ENCODE measurements at places on chromosomes 6 and 20.

DNA sequence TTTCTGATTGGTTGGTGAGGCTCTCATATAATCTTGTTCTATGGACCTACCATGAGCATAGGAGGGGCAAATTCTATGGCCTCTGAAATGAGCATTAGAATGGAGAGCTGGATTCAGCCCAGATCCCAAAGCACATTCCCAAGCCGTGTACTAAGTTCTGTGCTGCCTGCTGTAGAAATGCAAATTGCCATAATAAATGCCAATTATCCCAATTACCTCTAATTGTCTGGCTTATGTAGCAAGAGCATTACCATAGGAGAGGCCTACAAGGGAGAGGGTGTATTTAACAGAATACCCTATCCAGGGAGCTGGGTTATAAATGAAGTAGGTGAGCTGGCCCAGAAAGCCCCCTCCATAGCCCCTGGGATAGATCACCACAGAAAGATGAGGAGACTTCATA lies 126.8 kb downstream of the LRFN2 start:
- no peak for DNase-seq

- DNase-seq: no peak
Observed at GRCh38 chr6:105644073-105644489, 241.2 kb upstream of the PREP start.

- no peak for DNase-seq
Observed at GRCh38 chr6:78340755-78341154, 526.6 kb upstream of the IRAK1BP1 start.

GRCh38 chr20:1469306-1469905 lies 2.8 kb upstream of the NSFL1C start:
- DNase-seq: no peak

DNA sequence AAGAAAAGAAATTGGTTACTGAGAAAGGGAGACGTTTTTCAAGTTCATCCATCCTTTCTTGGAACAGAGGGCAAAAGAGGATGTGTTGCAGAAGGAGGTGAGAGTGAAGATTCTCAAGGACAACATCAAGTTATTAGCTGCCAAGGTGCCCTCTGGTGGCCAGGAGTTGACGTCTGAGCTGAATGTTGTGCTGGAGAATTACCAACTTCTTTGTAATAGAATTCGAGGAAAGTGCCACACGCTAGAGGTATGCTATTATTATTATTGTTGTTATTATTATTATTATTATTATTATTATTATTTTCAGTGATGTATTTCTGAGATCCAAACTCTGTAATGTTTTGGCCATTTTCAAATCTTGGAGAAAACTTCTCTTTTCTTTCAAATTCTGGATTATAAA lies 197.0 kb downstream of the UTRN start:
- DNase-seq: peak; percentile 74

DNA sequence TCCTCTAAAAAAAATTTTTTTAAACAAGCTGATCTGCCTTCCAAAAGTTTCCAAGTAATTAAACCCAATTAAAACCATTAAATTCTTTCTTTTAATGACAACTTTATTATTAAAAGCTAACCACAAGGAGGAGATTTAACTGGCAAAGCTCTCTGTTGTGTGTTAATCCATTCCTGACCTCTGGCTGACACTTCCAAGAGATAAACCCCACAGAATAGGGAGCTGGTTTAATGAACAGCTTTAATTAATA lies 230.8 kb downstream of the EYA2 start:
- no peak for DNase-seq

GRCh38 chr6:25617997-25618396 lies 34.0 kb upstream of the SCGN start:
- DNase-seq: no peak

GRCh38 chr6:11795403-11795802 lies 16.8 kb upstream of the ADTRP start:
- no peak for DNase-seq

- DNase-seq: peak; percentile 23
Observed at GRCh38 chr20:34300809-34301586, 2.2 kb downstream of the AHCY start.

DNA sequence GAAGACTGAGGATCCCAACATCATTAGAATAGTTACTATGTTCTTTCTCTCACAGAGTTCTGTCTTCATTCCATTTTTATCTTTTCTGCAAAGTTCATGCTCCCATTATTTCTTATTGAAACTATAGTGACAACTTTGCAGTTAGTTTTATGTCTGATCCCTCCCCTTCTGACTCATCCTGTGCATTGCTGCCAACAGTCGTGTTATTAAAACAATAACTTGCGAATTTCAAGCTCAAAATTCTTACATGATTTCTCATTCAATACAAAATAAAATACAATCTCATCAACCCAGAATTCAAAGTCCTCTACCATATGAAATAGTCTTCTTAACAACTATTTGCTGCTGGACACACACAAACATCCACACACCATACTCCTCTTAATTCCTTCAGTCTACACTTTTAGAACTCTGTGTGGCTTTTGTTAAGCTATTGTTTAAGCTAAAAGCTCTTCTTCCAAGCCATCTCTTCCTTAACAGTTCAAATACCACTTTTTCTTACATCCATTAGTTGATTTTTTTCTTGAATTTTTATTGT lies 261.4 kb upstream of the IRAK1BP1 start:
- no peak for DNase-seq

DNA sequence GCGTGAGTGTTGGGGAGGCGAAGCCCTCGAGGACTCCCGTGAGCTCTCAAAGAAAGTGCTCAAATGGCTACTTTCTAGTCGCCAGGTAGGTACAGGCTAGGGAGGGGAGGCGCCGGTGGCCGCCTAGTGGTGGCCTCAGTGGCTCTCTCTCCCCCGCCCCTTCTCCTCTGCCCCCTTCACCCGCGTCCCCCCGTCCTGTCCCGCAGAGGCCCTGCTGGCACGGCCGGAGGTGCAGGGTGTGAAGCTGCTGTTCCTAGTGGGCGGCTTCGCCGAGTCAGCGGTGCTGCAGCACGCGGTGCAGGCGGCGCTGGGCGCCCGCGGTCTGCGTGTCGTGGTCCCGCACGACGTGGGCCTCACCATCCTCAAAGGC lies 16.3 kb downstream of the ADISSP start:
- DNase-seq: no peak

DNA sequence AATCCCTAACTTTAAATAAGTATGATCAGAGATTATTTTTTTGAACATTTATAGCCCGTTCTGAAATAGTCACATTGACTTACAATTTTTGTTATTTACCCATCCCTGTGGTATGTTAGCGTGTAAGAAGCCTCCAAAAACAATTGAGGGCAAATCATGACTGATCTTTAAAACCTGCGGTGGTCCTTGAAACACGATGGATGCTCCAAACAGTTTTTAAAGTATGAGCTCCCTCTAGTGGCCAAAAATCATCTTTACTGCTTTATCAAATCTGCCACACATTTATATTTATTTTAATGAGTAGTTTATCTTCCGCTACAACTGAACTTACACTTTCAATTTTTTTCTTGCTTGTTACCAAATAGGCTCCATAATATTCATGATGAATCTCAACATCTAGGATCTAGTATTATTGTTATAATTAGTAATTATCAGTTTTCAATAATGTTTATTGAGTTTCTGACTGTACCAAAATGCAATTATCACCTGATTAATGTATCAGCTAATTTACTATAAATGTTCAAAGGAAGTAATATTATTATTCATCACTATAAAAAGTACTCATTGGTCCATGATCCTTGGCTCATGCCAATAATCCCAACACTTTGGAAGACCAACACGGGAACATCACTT lies 52.2 kb downstream of the MARCKS start:
- no peak for DNase-seq

- DNase-seq: no peak
Observed at GRCh38 chr20:38664284-38664683, 60.0 kb upstream of the SLC32A1 start.

GRCh38 chr6:23228439-23229024 lies 659.2 kb downstream of the HDGFL1 start:
- no peak for DNase-seq

DNA sequence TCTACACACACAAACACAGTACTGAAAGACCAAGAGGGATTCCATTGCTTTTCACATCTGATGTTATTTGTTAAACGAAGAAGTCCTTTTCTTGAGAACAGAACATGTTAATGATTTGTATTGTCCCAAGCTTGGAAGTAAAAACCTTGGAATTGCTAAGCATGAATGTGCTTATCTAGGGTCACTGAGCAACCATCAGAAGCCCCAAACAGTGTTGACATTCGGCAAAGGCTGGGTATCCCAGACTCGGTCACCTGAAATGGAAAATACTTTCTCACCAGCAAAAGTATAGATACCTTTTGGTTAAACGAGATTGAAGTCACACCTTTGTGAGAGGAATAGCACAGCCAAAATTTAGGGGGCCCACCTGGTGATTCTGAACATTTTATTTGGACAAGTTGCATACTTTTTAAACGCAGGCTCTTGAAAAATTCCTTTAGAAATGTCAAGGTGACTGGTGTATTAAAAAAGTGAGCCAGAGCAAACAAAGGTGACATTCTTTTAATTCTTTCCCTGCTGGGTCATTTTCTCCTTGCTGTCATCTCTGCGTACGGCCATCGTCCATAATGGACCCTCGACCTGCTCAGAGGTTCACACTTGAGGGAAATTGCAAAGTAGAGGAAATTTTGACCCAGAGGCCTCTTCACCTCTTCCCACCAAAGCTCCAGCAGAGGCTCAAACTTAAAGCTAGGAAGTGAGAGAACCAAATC lies 95.8 kb upstream of the FOXA2 start:
- DNase-seq: no peak

- peak; percentile 16 for DNase-seq
Observed at GRCh38 chr6:139996253-139996834, 621.9 kb upstream of the CITED2 start.

GRCh38 chr6:108209738-108210137 lies 43.9 kb downstream of the NR2E1 start:
- no peak for DNase-seq

- DNase-seq: no peak
Observed at GRCh38 chr6:164347455-164347854, 932.9 kb downstream of the QKI start.

GRCh38 chr20:53176134-53176533 lies 204.0 kb downstream of the TSHZ2 start:
- DNase-seq: peak; percentile 45

DNA sequence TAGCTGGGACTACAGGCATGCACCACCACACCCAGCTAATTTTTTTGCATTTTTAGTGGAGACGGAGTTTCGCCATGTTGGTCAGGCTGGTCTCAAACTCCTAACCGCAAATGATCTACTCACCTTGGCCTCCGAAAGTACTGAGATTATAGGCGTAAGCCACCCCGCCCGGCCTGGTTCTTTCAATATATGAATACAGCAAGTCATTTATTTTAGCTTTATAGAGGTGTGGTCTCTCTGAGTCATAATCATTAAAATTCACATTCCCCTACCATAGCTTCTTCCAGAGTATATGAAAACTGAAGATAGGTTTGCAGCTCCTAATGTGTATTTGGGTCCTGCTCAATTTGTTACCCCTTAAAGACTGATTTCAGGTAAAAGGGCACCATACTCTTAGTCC lies 88.5 kb upstream of the FAM8A1 start:
- DNase-seq: no peak

GRCh38 chr6:155968921-155969320 lies 513.3 kb upstream of the NOX3 start:
- no peak for DNase-seq

GRCh38 chr6:36676141-36677058 lies 2.1 kb upstream of the CDKN1A start:
- DNase-seq: no peak

DNA sequence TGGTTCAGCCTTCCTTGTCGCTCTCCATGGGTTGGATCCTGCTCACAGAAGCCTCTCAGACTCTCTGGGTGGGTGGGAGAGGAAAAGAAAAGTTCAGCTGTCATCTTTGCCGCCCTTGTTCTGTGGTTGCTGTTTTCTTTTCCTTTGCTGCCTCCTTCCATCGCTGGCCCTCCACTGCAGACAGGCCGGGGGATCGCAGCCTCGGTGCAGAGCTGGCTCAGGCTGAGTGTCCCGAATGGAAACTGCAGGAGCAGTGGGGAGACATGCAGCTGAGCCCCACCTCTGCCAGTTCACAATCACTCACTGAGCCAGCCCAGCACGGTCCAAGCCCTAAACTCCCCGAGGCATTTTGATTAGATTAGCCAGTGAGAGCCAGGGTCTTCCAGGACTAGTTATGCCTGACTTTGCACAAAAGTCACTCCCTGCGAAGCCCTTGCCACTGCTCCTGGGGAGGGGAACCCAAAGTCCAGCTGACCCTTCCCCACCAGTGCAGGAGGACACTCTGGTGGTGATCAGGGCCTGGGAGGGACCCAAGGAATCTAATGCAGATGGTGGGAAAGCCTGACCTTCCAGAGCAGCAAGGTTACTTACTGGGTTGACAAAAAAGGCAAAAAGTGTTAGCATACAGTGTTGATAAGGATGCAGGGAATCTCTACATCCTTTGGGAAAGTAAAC lies 14.0 kb downstream of the NRN1 start:
- peak; percentile 35 for DNase-seq

- DNase-seq: no peak
Observed at GRCh38 chr20:55586610-55587009, 418.7 kb downstream of the CBLN4 start.
